ENCODE measurements at places on chromosomes 1 and 21.

DNA sequence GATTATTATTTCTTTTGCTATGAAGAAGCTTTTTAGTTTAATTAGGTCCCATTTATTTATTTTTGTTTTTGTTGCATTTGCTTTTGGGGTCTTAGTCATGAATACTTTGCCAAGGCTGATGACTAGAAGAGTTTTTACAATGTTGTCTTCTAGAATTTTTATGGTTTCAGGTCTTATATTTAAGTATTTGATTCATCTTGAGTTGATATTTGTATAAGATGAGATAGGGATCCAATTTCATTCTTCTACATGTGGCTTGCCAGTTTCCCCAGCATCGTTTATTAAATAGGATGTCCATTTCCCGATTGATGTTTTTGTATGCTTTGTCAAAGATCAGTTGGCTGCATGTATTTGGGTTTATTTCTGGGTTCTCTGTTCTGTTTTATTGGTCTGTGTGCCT is 8.5 kb upstream of the ACBD6 start:
- no peak for DNase-seq
- no peaks in the 10 kb centered on the region for H3K36me3 ChIP-seq
- H3K27ac ChIP-seq = no peak overlapping the region
- no peak overlapping the region for H3K4me3 ChIP-seq

GRCh38 chr1:181251001-181251712 is 162.7 kb downstream of the IER5 start:
- no peak for DNase-seq
- H3K36me3 ChIP-seq = peaks cover 15% of the 10 kb centered on the region
- H3K4me1 ChIP-seq = no peaks in the 10 kb centered on the region
- no peak overlapping the region for H3K4me3 ChIP-seq
- no peak overlapping the region for H3K27ac ChIP-seq

GRCh38 chr1:240844486-240844885 is 232.5 kb upstream of the GREM2 start:
- no peak for DNase-seq
- no peak overlapping the region for H3K4me3 ChIP-seq
- H3K27me3 ChIP-seq = no peaks in the 10 kb centered on the region
- no peak overlapping the region for H3K27ac ChIP-seq
- no peaks in the 10 kb centered on the region for H3K36me3 ChIP-seq

DNA sequence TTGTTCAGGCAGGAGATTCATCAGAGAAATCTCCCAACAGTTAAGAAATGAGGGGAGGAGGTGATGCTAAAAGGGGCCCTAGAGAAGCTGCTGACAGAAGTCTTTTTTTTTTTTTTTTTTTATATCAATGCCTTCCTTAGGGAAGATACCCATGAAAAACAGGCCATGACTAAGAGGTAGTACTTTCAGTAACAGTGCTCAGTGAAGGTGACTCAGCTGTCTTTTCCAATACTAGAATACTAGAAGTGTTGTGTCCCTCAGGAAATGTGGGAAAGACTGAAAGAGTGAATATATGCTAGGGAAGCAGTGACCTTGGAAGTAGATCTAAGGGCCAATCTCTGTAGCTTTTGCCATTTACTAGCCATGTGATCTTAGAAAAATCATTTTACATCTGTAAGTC is 52.4 kb upstream of the SLFNL1 start:
- no peak overlapping the region for H3K27ac ChIP-seq
- no peak for DNase-seq
- H3K4me3 ChIP-seq = no peak overlapping the region
- no peaks in the 10 kb centered on the region for H3K4me1 ChIP-seq
